Ovary (tissue), 10 donors: ENCODE measurements at places on chromosomes 2 and 18. TPM values are rescaled to one million over a fixed set of nuclear protein-coding genes. Genes with fewer than 3 reads are reported as not detected.

GRCh38 chr2:132037527-132038178 is 124.1 kb downstream of the ANKRD30BL start:
- H3K4me3 ChIP-seq, result peak overlapping the region; percentile 9
- H3K27ac ChIP-seq, result no peak overlapping the region
- no peaks in the 10 kb centered on the region for H3K36me3 ChIP-seq
- H3K27me3 ChIP-seq, result no peaks in the 10 kb centered on the region
- no peak for DNase-seq

Gene GPR35
- polyA plus RNA-seq, result 2.2 TPM

GRCh38 chr2:79716266-79716665 is 203.4 kb downstream of the CTNNA2 start:
- no peaks in the 10 kb centered on the region for H3K36me3 ChIP-seq
- DNase-seq, result no peak
- no peaks in the 10 kb centered on the region for H3K4me1 ChIP-seq
- no peak overlapping the region for H3K4me3 ChIP-seq
- H3K27me3 ChIP-seq, result no peaks in the 10 kb centered on the region
- H3K27ac ChIP-seq, result no peak overlapping the region

- H3K4me3 ChIP-seq, result no peak overlapping the region
- no peak overlapping the region for H3K27ac ChIP-seq
- DNase-seq, result no peak
- no peaks in the 10 kb centered on the region for H3K4me1 ChIP-seq
- H3K27me3 ChIP-seq, result no peaks in the 10 kb centered on the region
These were observed 6.8 kb downstream of the WDPCP start for GRCh38 chr2:63581298-63581961.

DNA sequence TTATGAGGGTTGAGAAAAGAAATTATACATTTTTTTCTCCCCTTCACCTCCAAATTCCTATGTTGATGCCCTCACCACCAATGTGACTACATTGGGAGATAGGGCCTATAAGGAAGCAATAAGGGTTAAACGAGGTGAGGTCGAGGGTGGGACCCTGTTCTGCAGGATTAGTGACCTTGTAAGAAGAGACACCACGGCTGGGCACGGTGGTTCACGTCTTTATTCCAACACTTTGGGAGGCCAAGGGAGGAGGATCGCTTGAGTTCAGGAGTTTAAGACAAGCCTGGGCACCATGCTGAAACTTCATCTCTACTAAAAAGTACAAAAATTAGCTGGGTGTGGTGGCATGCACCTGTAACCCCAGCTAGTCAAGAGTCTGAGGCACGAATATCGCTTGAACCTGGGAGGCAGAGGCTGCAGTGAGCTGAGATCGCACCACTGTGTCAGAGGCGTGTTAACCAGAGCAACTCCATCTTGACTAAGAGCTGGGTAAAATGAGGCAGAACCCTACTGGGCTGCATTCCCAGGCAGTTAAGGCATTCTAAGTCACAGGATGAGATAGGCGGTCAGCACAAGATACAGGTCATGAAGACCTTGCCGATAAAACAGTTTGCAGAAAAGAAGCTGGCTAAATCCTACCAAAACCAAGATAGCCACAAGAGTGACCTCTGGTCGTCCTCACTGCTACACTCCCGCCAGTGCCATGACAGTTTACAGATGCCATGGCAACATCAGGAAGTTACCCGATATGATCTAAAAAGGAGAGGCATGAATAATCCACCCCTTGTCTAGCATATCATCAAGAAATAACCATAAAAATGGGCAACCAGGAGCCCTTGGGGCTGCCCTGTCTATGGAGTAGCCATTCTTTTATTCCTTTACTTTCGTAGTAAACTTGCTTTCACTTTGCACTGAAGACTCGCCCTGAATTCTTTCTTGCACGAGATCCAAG is 77.0 kb downstream of the NCAPH start:
- H3K4me1 ChIP-seq, result peaks cover 13% of the 10 kb centered on the region
- H3K36me3 ChIP-seq, result no peaks in the 10 kb centered on the region
- no peaks in the 10 kb centered on the region for H3K27me3 ChIP-seq

DNA sequence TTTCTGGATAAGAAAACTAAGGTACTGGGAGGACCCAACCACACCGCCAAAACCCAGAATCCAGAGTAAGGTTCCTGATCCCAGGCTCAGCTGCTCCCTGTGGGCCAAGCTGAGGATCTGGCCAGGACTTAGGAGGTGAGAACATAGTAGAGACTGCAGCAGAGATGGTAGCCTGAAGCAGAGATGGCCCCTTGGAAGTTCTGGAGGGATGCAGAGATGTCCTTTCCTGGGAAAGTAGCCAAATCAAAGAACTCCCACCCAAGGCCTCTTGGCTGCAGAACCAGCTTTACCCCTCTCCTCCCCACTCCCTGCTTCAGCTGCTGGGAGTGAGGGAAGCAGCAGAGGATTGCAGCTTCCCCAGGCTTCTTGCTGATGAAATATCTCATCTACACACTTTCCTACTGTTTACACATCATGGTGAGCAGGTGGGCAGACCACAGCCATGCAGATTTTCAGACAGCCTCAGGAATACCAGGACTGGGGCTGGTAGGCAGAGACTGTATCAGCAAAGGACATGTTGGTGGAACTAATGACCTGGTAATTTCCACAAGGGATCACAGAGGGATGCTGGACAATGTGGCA is 32.7 kb downstream of the TMEM17 start:
- no peaks in the 10 kb centered on the region for H3K27me3 ChIP-seq
- no peak overlapping the region for H3K4me3 ChIP-seq
- no peak for DNase-seq

Gene SFTPB
- 0.97 TPM for polyA plus RNA-seq

- no peak overlapping the region for H3K4me3 ChIP-seq
- peaks cover 50% of the 10 kb centered on the region for H3K4me1 ChIP-seq
- no peak overlapping the region for H3K27ac ChIP-seq
- no peak for DNase-seq
These were observed 129.3 kb upstream of the HAAO start for GRCh38 chr2:42921721-42922120.
